ENCODE measurements at places on chromosomes 2 and 18.
A peak's percentile ranks its signal among the peaks of the same experiment; 100 is the strongest.

DNA sequence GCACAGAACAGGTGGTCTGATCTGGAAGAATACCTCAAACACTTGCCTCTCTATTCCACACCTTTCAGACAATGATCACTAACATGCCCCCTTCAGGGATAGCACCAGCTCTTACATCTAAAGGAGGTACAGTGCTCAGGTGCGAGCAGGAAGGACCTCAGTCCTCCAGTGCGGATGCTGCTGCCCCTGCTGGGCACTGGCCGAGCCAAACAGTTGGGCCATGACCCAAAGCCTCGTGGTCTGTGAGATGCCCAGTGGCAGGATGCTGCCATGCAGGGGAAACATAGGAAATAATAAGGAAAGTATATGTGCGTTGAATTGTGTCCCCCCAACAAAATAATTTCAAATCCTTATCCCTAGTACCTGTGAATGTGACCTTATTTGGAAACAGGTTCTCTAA, 243.7 kb downstream of the NDUFA10 start:
- no peak for DNase-seq

GRCh38 chr2:88161446-88162244, 8.5 kb upstream of the THNSL2 start:
- no peak for DNase-seq

GRCh38 chr18:10030816-10031541, 117.2 kb downstream of the VAPA start:
- DNase-seq: no peak

DNA sequence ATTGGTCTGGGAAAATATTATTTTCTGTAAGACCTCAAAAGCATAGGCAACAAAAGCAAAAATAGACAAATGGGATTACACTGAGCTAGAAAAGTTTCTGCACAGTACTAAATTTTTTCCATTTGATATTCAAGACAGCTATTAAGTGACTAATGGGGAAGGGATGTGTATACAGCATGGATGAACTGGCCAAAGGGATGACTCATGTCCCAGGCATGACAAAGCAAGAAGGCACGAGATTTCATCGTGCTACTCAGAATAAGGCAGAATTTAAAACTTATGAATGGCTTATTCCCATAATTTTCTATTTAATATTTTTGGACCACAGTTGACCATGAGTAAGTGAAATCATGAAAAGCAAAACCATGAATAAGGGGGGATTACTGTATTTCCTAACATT, 1250.1 kb upstream of the GYPC start:
- peak; percentile 82 for DNase-seq

- DNase-seq: no peak
Observed at GRCh38 chr2:211436182-211436581, 879.8 kb downstream of the CPS1 start.

GRCh38 chr18:44474591-44474990, 206.1 kb upstream of the SETBP1 start:
- no peak for DNase-seq

DNA sequence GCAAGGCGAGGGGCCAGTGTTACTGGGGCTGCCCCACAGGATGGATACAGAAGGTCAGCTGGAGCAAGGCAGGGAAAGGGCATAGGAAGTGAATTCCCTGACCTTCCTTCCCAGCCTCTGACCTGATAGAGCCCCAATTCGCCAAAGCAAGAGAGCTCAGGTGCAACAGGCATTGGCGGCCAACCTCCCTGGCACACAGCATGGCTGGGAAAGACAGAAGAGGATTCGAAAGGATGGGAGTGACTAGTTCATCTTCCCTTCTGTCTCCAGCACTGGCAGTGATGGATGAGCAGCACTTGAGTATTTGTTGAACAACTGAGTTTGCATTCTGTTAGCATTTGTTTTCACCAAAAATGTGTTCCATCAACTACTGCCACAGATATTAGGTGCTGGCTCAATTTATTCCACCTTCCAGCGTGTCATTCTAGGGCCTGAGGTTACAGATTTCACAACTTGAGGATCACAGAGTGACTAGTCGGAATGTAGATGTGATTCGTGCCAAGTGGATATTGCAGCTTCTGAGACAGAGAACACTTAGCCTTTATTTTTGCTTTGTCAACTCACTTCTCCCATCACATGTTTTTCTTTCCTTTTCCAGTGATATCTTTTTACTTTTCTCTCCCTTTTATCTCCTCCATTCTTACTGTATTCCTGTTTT, 6.2 kb downstream of the COPS8 start:
- DNase-seq: no peak

GRCh38 chr2:30354621-30355020, 92.4 kb upstream of the LCLAT1 start:
- DNase-seq: no peak

- DNase-seq: no peak
Observed at GRCh38 chr2:136492901-136493300, 272.4 kb upstream of the THSD7B start.

- no peak for DNase-seq
Observed at GRCh38 chr2:112529757-112530156, 12.5 kb upstream of the POLR1B start.

DNA sequence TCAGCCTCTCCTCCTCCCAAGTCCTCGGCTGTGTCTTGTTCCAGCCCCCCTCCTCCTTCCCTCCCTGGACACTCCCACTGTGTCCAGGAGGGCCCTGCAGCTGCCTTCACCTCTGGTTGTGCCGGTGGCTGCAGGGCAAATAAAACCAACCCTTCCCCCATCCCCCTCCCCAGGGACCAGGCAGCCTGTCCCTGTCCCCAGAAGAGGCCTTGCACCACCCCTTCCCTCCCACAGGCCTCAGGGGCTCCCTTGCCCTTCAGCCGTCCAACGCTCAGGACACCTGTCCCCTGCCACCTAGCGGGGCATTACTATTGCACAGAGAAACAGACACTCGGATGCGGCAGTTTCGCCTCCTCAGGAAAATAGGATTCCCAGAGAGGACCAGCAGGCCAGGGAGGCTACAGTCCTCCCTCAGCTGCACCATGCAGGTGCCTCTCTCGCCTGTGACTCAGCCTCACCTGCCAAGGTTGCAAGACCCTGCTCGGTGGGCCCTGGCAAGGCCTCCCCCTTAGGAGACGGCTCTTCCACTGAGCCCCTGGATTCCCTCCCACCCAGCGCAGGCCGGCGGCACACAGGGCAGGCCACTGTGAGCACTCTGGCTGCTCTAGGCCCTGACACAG, 5.5 kb upstream of the GPC1 start:
- no peak for DNase-seq

DNA sequence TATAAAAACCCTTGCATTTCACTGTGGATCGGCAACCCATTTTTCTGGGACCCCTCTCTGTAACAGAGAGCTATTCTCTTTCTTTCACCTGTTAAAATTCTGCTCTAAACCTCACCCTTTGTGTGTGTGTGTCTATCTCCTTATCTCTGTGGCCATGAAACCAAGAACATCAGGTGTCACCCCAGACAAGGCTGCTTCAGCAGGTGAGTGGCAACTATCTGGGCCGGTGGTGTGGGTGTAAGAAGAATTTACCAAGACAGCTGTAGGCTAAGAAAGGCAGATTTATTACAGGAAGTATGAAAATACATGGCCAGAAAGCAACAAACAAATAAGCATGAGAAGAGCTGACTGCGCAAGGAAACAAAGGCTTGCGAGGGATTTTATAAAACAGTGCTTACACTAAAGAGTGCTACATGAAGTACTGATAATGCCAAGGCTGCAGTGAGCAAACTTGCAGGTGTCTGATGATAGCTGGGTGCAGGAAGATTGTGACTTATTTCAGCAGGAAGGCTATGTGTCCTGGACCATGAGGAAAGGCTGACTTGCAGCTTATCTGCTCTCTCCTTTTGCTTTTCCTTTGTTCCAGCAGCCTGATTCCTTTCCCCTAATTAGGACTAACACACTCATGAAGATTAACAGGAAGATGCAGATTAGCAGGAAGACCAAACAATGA, 421.1 kb downstream of the PTH2R start:
- no peak for DNase-seq

DNA sequence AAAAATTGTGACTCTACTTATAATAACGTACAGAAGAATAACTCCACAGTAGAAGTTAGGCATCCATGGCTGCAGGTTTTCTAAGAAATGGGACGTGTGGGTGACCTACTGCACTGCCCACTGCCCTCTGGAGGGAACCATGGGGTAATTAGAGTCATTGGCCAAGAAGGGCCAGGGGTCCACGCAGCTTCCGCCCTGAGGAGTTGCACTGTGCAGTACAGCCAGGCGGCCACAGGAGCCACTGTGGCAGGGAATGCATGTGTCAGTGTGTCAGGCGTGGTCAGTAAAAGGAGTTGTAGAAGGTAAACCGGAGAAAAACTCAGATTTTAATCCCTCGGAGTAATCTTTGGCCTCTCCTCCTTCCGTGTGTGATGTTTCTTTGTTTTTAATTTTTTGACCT, 24.8 kb downstream of the NCK2 start:
- DNase-seq: no peak

All from A549 (cell line).